ENCODE measurements at places on chromosomes 6 and 20. TPM values are rescaled to one million over a fixed set of nuclear protein-coding genes. Genes with fewer than 3 reads are reported as not detected.

DNA sequence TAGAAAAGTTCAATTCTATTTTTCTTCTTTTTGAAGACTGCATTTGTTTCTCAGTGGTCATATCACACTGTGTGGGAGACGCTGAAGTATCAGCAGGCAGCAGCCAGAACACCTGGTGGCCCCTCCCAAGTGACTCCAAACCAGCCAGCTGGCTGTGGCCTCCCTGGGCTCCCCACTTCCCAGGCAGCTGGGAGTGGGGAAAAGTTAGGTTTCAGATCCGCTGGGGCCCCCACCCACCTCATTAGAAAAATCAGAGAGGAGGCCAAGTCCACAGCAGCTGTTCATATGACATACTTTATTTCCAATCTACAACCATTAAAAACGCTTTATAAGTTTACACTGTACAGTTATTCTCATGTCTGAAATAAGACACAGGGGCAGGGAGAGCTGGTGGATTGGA is 3.6 kb upstream of the DSN1 start:
- no peak for DNase-seq

DNA sequence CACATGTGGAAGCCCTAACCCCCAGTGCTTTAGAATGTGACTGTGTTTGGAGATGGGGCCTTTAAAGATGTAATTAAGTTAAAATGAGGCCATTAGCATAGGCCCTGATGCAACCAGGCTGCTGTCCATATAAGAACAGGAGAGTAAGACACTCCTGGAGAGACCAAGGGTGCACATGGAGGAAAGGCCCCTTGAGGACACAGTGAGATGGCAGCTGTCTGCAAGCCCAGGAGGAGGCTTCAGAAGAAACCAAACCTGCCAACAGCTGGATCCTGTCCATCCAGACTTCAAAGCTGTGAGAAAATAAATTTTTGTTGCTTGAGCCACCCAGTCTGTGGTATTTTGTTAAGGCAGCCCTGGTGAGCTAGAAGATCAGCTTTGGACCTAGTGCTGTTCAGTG is 16.8 kb upstream of the SNRPB2 start:
- no peak for DNase-seq

GRCh38 chr20:35398660-35399144 is 13.1 kb downstream of the UQCC1 start:
- DNase-seq, result no peak

Gene TRIM31
- not detected for total RNA-seq

Gene CLDN20
- total RNA-seq, result not detected
